ENCODE measurements at places on chromosomes 2 and 18. TPM values are rescaled to one million over a fixed set of nuclear protein-coding genes. Genes with fewer than 3 reads are reported as not detected.

DNA sequence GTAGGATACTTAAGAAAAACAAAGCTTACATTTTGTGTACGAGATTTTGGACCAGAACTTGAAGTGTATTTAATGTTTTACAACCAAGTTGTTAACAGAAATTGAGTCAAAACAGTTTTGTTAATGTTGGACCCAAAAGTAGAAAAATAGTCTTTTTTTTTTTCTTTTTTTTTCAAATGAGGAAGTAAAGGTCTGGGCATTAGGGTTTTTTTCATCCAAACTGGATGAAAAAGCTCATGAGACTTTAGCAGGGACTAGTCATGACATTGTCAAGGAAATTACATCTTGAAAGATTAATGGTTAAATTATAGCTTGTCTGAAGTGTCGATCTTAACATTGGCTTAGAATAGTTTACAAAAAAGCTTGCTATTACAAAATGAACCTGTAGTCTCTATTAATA lies 32.3 kb downstream of the CCNT2 start:
- DNase-seq, result no peak
- H3K27me3 ChIP-seq, result no peaks in the 10 kb centered on the region
- no peak overlapping the region for H3K27ac ChIP-seq
- H3K36me3 ChIP-seq, result peaks cover 66% of the 10 kb centered on the region
- peaks cover 23% of the 10 kb centered on the region for H3K4me1 ChIP-seq

DNA sequence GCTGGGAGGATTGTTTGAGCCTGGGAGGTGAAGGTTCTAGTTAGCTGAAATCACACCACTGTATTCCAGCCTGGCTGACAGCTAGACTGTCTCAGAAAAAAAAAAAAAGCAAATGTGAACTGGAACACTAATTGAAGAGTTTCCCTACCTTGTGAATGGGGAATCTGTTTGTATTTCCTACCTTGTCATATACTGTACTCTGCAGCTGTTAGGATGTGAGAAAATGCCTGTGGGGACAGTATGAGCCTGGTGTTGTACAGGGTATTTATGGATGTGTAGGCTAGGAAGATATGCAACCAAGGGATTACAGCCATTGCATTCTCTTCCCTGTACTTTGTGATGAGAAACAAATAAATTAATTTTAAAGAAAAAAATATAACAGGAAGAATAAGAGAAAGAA lies 113.3 kb upstream of the FAM117B start:
- no peaks in the 10 kb centered on the region for H3K27me3 ChIP-seq
- no peaks in the 10 kb centered on the region for H3K4me1 ChIP-seq
- H3K36me3 ChIP-seq, result peaks cover 6% of the 10 kb centered on the region
- no peak for DNase-seq

Gene SERPINB12
- not detected for total RNA-seq

DNA sequence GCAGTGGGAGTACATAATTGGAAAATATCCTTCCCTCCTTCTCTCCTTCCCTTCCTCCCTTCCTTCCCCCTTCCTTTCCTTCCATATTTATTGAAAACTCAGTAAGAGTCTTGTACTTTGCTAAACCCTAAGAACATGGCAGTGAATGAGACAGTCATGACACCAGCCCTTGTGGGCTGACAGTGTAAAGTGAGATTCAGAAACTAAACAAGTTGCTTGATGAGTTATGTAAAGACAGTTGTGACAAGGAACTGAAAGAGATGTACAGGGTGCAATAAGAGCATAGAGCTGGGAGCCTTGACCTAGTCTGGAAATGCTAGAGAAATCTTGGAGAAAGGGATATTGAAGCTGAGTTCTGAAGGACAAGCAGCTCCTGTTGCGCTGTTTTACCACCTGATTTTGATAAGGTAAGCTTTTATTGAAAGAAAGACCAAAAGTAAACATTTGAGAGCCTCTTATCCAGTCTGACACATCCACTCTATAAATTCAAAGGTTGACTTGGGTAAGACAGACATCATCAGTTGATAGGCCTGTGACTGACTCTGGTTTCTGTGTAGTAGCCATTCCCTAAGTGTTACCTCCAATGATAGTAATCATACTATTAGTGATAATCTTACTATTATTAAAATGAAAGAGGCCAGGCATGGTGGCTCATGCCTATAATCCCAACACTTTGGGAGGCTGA lies 66.5 kb upstream of the SKOR2 start:
- no peaks in the 10 kb centered on the region for H3K36me3 ChIP-seq
- no peak overlapping the region for H3K27ac ChIP-seq
- DNase-seq, result no peak
- peaks cover 4% of the 10 kb centered on the region for H3K4me1 ChIP-seq
- no peak overlapping the region for H3K4me3 ChIP-seq

DNA sequence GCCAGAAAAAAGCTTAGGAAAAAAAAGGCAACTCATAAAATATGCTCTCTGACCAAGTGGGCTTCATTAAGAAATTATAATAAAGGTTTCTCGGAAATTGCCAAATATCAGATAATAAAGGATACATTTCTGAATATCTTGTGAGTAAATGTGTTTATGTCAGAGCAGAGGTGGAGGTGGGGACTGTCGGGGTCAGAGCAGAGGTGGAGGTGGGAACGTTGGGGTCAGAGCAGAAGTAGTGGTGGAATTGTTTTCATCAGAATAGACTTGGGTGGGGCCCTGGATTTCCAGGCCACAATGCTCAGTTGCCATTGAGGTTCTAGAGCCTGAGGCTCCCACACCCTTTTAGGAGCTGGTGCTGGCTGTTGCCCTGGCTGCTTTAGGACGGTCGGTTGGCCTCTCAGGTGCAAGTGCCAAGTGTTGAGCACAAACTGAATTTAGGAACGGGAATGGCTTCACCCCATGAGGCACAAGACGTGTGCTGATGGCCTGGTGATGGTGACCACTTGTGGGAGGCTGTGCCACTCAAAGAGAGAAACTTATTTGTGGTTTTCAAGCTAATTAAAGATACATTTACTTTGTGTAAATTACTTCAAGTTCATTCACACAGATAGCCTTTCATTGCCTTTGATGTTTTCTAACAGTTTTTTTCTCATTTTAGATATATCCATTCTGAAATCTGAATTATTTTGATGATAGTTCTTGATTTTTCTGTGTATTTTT lies 131.5 kb downstream of the ATP9B start:
- DNase-seq, result peak; percentile 37
- no peaks in the 10 kb centered on the region for H3K27me3 ChIP-seq
- no peak overlapping the region for H3K4me3 ChIP-seq
- peaks cover 17% of the 10 kb centered on the region for H3K4me1 ChIP-seq

Gene EFEMP1
- not detected for total RNA-seq

DNA sequence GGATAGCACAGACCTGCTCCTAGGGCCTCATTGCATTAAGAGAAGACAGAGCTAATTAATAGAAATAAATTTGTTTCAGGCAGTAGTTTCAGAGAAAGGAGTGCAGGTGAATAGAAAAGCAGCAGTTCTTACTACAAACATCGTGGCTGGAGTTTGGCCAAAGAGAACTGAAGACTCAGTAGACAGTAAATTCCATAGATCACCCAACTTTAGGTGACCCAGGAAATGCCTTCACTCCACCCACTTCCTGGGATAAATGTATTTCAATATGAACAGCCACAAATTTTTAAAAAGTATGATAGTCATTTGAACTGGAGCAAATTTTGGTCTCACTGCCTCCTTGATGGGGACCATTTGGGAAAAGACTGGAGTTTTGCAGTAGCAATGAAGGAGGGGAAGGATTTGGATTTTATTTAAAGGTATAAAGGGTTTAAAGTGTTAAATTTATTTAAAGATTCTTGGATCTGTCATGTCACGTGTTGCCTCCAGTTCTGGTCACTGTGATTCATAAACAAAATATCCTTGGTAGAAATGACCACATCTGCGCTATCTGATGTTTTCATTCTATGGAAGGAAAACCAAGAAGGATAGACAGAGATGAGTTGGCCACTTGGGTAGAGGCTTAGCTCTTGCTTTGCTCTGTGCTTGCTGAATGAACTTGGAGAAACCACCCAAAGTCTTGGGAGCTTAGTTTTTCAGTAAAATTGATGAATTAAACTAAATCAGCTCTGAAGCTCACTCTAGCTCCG lies 390.2 kb downstream of the THSD7B start:
- no peaks in the 10 kb centered on the region for H3K36me3 ChIP-seq
- DNase-seq, result no peak
- H3K4me3 ChIP-seq, result no peak overlapping the region
- H3K27ac ChIP-seq, result no peak overlapping the region

DNA sequence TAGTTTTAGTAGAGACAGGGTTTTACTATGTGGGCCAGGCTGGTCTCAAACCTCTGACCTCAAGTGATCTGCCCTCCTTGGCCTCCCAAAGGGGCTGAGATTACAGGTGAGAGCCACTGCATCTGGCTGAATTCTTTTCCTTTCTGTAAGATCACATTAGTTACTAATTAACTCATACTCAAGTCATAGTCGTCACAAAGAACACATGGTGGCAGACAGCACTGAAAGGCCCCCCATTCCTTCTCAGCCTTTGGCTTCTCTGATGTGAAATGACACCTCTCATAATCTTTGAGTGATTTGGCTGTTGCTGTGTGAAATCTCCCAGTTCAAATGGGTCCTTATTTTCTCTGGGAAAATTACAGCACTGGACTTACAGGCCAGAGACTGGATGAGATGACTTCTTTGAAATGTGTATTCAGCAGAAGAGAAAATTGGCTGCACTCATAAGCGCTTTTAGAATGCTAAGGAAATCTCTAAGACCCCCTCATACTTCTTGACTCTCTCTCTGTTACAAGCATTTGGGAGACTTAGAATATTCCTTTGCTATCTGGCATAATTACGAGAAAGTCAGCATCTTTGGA lies 764.8 kb downstream of the RNF144A start:
- peaks cover 18% of the 10 kb centered on the region for H3K4me1 ChIP-seq
- H3K27me3 ChIP-seq, result no peaks in the 10 kb centered on the region
- no peak overlapping the region for H3K27ac ChIP-seq
- no peak for DNase-seq
- no peak overlapping the region for H3K4me3 ChIP-seq
- H3K36me3 ChIP-seq, result peaks cover 6% of the 10 kb centered on the region

Gene LGALSL
- total RNA-seq, result 0.73 TPM

DNA sequence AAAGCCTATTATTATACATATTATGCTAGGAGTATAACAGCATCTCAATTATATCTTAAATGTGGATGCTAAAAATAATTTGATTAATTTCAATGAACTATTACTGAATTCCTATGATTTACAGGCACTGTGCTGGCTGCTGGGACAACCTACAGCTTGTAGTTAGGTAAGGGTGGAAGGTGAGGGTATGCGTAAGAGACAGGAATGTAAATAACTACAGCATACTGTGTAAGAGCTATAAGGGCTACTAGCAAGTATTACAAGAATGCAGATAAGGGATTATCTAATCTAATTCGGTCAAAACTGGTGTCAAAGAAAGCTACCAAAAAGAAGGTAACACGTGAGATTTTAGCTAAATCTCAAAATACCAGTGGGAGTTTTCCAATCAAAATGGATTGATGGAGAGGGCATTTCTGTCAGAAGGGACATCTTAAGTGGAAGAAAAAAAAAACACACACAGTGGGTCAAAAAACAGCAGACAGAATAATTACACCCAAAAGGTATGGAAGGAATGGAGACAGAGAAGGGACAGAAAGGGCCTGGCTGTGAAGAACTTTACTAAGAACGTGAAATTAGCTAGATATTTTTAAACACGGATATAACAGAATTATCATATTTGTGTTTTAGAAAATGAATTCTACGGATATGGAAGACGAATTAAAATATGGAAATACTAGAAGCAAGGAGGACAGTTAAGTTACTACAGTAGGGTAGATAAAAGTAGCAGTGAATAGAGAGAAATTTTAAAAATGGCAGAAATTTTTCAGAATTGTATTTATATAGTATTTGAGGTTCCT lies 47.1 kb downstream of the STRN start:
- H3K4me3 ChIP-seq, result no peak overlapping the region
- H3K4me1 ChIP-seq, result peaks cover 16% of the 10 kb centered on the region
- no peak overlapping the region for H3K27ac ChIP-seq

GRCh38 chr2:241976296-241976695 lies 106.8 kb downstream of the RTP5 start:
- no peak overlapping the region for H3K27ac ChIP-seq
- H3K4me3 ChIP-seq, result no peak overlapping the region
- H3K36me3 ChIP-seq, result no peaks in the 10 kb centered on the region
- H3K4me1 ChIP-seq, result no peaks in the 10 kb centered on the region
- no peak for DNase-seq
- no peaks in the 10 kb centered on the region for H3K27me3 ChIP-seq

Gene RTP5
- not detected for total RNA-seq

Gene REG3G
- not detected for total RNA-seq

Gene TDRD15
- not detected for total RNA-seq

Gene TMEM37
- total RNA-seq, result not detected

DNA sequence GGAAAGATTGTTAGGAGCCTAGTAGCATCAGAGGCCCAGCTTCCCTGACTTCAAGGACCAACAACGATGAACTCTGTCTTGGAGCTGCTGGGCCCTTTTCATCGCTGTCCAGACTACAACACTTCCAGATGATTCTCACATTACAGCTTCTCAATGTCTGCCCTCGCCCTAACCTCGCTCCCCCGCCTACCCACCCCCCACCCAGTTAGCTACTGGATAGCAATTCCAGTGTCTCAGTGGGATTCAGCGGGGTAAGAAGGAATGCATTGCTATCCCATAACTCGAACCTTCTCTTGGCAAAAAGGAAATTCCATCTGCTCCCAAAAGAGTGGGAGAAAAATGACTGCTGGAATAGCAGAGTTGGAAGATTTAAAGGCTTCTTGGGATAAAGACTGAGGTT lies 65.0 kb downstream of the RPL37A start:
- no peaks in the 10 kb centered on the region for H3K4me1 ChIP-seq
- DNase-seq, result no peak
- H3K27me3 ChIP-seq, result peaks cover 11% of the 10 kb centered on the region
- H3K4me3 ChIP-seq, result no peak overlapping the region

- H3K36me3 ChIP-seq, result no peaks in the 10 kb centered on the region
- no peak overlapping the region for H3K27ac ChIP-seq
- H3K4me3 ChIP-seq, result no peak overlapping the region
- H3K27me3 ChIP-seq, result peaks cover 16% of the 10 kb centered on the region
- no peaks in the 10 kb centered on the region for H3K4me1 ChIP-seq
Observed at GRCh38 chr2:177625744-177626650, 233.4 kb downstream of the AGPS start.

GRCh38 chr2:197891897-197892442 lies 87.6 kb downstream of the PLCL1 start:
- H3K27ac ChIP-seq, result no peak overlapping the region
- H3K4me1 ChIP-seq, result peaks cover 22% of the 10 kb centered on the region
- H3K36me3 ChIP-seq, result peaks cover 2% of the 10 kb centered on the region

DNA sequence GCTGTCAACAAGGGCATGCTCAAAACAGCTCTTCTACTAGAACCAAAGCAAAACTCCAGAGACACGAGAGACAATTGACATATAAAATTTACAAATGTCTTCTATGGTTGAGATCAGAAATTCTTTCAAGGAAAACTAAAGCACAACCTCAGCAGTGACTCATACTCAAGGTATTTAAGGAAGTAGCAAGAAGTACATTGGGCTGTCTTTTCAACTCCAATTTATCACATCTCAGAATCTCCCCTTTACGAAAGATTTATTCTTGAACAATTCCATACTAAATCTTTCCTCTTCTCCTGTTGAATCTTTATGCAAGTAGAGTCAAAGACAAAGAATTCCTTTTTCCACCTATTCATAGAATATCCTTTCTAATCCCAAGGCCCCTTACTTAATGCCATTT lies 324.0 kb downstream of the IRS1 start:
- no peak overlapping the region for H3K27ac ChIP-seq
- H3K4me3 ChIP-seq, result no peak overlapping the region
- H3K27me3 ChIP-seq, result peaks cover 4% of the 10 kb centered on the region
- no peaks in the 10 kb centered on the region for H3K4me1 ChIP-seq
- no peaks in the 10 kb centered on the region for H3K36me3 ChIP-seq
- DNase-seq, result no peak

Gene DCDC2C
- total RNA-seq, result not detected

Gene GLI2
- total RNA-seq, result 1.9 TPM
